ENCODE measurements at places on chromosomes 16 and 17.

GRCh38 chr16:4795181-4795827, at the start of gene SMIM22:
TSS of gene SMIM22 (plus strand) at chr16:4795369. CDS start at chr16:4795735, 366 bp downstream.
- peak; percentile 94 for DNase-seq

DNA sequence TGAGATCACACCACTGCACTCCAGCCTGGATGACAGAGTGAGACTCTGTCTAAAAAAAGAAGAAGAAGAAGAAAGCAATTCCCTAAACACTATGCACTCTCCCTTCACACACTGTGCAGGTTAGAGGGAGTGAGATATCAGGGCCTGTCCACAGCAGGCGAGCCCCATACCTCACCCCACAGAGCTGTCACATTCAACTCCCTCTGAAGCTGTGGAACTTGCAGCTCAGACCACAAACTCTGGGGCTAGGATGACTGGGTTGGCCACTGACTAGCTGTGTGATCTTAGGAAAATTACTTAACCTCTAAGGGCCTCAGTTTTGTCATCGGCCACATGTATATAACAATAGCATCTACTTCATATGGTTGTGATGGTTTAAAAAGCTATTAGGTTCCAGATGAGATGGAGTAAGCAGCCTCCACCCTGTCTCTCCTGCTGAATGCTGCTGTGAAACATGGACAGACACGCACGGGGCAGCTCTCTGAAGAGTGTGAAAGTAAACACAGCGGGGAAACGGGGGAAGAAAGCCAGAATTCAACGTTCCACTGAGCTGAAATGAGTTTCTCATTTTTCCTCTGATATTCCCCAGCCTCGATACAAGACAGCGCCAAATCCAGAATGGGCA, 13.6 kb upstream of the PYY start:
- DNase-seq = no peak

- peak; percentile 98 for DNase-seq
Observed at GRCh38 chr17:77160875-77161530, 20.2 kb downstream of the SEC14L1 start.

GRCh38 chr16:70611224-70611598, 35.1 kb upstream of the IL34 start:
- no peak for DNase-seq

- peak; percentile 45 for DNase-seq
Observed at GRCh38 chr17:80453998-80454556, 22.3 kb downstream of the NPTX1 start.

DNA sequence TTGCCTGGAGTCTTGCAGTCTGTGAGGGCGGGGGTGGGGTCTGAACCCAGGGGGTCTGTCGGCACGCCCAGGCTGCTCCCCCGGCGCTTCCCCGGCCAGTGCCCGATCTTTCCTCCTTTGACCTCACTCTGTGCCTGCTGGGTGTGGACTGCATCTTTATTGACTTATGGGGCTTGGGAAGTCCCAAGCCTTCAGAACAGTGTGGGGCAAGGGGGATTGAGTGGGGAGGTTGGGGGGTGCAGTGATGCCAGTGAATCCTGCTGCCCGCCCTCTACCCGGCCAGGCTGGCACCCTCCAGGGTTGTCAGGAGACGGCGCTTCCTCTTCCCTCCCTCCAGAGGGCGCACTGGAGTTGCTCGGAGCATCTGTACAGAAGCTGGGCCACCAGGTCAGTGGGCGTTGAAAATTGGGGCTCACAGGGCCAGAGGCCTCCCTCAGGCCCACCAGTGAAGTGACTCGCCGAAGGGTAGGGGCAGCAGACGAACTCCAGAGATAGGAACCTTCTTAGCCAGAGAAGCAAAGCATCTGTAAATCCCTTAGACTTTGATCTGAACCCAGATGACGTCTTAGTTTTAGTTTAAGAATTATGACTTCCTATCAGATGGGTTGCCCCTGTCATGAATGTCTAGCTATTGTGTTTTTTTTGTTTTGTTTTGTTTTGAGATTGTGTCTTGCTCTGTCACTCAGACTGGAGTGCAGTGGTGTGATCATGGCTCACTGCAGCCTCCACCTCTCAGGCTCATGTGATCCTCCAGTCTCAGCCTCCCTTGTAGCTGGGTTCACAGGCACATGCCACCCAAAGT, 184.8 kb upstream of the CIBAR2 start:
- DNase-seq = peak; percentile 56

GRCh38 chr17:9768381-9768934, 22.9 kb downstream of the DHRS7C start:
- DNase-seq = peak; percentile 25

DNA sequence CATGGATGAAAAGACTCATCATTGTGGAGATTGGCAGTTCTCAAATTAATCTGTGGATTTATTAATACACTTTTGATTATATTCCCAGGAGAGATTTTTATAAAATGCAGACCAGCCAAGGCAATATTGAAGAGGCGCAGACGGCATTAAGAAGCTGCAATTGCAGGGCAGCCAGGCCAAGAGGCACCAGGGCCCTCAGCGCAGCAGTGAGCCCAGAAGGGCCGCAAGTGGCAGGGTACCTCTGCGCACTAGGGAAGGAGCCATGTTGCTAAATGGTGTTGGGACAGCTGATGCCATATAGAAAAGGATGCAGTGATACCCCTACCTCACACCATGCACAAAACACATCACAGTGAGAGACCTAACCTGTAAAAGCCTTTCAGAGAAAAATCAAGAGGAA, 36.6 kb upstream of the CHMP6 start:
- DNase-seq = no peak

All from NCI-H69 (cell line).